ENCODE measurements at places on chromosomes 6 and 20. TPM values are rescaled to one million over a fixed set of nuclear protein-coding genes. Genes with fewer than 3 reads are reported as not detected.

The CLPSL2 gene
- not detected for total RNA-seq

The HLA-DQB1 gene
- total RNA-seq: not detected

The TSPO2 gene
- total RNA-seq: not detected

The CGA gene
- total RNA-seq: not detected

The NMBR gene
- not detected for total RNA-seq

The RGS19 gene
- 14.0 TPM for total RNA-seq

The RBPJL gene
- not detected for total RNA-seq

The FILIP1 gene
- total RNA-seq: 0.37 TPM

The ARMH2 gene
- not detected for total RNA-seq

The DZANK1 gene
- 1.5 TPM for total RNA-seq

The F13A1 gene
- total RNA-seq: not detected

The PRL gene
- total RNA-seq: not detected

All from smooth muscle cell of the umbilical artery (primary cell).